ENCODE measurements at places on chromosomes 6 and 20.
A peak's percentile ranks its signal among the peaks of the same experiment; 100 is the strongest.

DNA sequence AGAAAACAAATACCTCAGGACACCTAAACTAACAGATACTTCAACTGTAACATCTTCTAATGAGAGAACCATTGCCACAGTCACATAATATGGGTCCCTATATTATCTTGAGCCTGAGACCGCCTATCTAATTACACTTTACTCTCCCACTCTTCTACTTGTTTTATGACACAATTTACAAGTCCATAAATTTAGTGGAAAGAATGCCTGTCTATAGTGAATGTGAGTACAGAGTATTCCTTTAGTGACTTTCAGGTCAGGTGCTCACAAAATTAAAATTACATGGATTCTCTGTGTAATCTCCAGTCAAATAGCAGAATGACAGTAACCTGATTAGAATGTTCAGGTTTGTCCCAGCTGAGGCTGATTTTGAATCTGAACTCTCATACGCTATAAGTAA lies 624.1 kb downstream of the PKHD1 start:
- no peak for DNase-seq

- DNase-seq, result no peak
Measured at GRCh38 chr20:60863548-60863947, 388.5 kb upstream of the CDH4 start.

- no peak for DNase-seq
Measured at GRCh38 chr6:144595266-144595665, 310.1 kb downstream of the UTRN start.

DNA sequence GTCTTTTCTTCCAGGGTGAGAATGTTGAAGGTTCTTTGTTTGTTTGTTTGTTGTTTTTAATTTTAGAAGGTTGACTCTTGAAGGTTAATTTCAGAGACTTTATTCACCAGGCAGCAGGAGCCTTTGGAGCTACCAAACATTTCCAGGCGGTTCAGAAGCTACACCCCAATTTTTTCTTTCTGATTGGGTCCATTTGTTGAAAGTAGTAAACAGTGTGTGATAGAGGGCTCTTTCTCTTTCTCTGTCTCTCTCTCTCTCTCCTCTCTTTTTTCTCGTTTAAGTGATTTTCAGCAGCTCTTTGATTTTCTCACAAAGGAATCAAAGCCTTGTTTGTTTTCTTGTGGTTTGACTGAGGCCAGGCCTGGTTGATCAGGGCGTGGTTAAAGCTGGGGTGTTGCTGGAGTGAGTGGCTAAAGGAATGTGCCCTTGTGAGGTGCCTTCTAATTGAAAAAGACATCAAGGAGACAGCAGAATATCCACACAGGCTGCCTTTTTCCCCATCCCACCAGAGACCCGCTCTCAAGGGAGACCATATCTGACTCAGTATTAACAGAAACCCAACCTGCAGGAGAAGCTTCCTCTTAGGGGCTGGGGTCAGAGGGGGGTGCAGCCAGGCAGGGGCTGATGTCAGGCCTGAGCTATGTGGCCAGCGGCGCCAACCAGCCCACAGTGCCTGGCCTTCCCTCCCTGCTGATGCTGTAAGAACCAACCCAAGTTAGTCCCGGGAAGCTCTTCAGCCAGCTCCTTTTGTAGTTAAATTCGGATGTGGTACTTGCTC lies 40.4 kb upstream of the NAA20 start:
- DNase-seq, result no peak

DNA sequence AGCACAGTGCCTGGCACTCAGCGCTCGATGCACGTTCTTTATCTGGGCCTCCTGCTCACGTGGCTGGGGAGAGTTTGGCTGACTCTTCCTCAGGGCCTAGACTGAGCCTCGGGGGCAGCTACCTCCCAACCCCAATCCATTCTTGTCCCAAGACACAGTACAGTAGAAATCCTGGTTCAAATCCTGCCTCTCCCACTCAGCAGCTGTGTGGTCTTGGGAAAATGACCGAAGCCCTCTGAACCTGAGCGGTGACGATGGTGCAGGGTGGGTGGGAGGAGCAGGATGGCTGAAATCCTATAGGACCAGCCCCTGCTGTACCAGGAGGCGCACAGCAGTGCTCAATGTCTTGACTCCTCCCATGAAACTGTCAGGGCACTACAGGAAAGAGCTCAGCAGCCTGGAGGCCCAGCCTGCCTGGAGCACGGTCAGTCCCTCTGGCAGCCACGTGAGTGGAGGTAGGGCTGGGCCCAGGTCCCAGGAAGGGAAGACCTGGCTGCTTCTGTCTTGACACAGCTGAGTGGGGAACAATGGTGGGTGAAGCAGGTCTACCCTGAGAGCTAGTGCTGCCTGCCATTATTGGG lies 31.5 kb downstream of the PDRG1 start:
- DNase-seq, result no peak

DNA sequence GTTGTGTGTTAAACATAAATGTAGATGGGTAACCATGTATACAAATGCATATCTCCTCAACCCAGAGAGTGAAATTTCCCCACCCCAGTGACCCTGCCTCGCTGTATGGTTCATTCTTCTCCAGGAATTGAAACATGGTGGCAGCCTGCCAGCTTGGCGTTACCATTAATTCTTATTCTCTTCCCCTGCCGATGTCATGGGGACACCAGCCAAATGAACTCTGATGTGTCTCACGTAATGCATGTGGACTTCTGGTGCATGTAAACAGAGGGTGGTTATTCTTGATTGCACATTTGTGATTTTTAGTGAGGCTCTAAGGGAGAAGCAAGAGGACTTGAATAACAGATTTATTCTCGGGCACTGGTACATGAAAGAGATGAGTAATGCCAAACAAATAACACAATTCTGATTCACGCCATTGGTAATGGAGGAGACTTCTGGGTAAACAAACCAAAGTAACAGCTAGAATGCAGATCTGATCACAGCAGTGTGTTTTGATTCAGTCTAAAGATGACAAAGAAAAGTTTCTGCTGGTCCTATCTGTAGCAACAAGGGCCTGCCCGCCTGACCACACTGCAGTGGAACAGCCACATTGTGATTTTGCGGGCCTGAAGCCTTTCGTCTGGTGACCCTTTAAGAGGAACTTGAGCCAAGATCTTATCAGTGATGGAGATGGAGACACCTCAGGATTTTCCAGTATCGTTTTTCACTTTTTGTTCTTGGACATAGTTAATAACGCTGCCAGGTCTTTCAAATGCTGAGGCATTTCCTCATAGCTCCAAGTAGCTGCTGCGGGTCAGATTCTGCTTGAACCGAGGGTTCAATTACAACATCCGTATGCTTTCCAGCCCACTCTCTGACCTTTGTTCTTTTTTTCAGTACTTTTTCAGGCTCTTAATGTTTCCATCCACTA lies 171.8 kb upstream of the AKAP12 start:
- DNase-seq, result no peak

DNA sequence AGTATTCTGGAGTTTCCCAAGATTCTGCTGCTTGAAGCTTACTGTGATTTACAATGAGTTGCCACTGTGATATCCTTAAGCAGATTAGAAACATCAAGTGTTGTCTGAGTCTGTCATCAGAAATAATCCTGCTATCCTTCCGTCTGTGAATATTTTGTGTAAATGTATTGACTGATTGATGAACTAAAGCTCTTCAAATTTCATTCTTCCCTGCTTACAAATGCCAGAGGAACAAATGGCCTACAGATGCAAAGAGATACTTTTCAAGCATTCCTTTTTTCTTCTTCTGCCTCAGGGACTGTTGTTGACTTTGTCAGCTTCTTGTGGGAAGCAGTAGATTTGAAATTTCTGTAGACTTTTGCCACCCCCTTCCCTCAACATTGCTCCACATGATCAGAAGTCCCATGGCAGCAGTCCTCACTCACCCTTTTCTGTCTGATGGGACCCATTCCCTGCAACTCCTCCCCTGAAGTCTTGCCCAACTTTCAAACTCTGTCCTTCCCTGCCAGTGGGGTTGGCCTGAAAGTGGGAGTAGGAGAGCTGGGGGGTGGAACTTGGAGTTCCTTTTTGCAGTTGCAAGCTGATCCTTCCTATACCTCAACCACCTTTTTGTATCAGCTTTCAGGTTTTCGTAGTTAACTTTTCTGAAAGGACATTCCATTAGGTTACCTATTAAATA lies 38.5 kb upstream of the MLIP start:
- DNase-seq, result no peak

DNA sequence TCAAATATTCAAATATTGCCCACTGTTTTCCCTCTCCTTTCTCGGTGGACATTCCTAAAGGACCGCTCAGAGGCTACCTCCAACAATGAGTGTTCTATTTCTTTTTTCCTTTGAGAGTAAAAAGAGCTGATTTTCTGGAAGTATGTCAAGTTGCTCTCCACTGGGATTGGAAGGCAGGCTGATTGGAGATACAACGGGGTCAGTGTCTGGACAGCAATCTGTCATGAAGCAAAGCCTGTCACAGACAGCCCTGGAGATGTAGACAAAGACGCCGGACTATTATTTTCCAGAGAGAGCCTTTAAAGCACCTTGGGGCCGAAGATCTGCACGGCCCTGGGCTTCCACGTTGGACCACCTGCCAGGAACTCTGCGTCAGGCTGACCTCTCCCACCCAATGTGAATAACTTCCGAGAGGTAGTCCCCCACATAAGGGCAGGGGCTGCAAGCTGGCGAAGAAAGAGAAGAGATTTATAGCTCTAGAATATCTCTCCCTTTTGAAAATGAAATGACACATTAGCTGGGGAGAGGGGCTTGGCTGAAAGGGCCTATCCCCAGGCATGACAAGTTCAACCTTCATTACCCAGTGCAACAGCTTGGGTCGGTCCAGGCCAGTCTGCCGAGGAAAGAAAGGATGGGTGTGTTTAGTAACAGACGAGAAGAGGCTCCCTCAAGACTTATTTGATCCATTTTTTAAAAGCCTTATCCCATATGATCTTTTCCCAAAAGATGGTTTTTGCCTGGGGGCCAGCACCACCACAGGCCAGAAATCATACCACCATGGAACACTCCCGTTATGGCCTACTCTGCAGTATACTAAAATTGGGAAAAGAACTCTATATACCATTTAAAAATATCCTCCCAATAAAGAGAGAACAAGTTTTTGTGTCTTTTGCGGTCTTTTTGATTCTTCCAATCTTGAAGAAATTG lies 131.1 kb downstream of the OLIG3 start:
- DNase-seq, result peak; percentile 14

GRCh38 chr6:45626087-45626891 lies 248.6 kb upstream of the SUPT3H start:
- no peak for DNase-seq

DNA sequence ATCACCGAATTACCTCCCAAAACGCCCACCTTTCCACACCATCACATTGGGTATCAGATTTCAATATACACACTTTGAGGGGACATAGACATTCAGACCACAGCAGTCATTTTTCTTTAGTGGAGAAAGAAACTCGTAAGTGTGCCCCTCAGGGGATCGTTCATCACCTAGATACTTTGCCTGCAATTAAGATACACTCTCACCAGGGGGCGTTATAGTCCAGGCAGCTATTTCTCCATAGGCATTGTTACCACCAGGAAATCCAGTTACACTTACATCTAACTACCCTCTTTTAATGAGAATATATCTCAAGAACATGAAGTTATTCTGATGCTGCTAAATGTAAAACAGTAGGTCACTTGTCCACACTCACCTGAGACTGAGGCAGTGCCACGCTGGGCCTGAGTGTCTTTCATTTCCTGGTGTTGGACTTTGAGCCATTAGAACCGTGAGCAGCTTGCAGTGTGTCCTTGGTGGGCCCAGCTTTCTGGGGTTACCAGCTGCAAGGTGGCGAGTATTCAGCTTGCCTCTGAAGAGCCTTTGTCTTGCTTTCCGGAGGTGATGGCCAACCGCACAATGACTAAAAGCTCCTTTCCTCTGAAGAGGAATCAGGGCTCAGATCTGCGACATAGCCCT lies 35.1 kb upstream of the UNC93A start:
- no peak for DNase-seq

GRCh38 chr20:41228858-41229257 lies 88.7 kb downstream of the ZHX3 start:
- no peak for DNase-seq

- no peak for DNase-seq
Measured at GRCh38 chr6:165580136-165580535, 82.9 kb downstream of the PDE10A start.

Data from stimulated activated naive CD4-positive, alpha-beta T cell (primary cell).